ENCODE measurements at places on chromosomes 6 and 20. TPM values are rescaled to one million over a fixed set of nuclear protein-coding genes. Genes with fewer than 3 reads are reported as not detected.

GRCh38 chr6:105357165-105357564, 45.7 kb downstream of the PREP start:
- H3K4me1 ChIP-seq: peaks cover 10% of the 10 kb centered on the region
- H3K4me3 ChIP-seq: no peak overlapping the region
- H3K27ac ChIP-seq: no peak overlapping the region
- DNase-seq: no peak
- peaks cover 23% of the 10 kb centered on the region for H3K36me3 ChIP-seq

GRCh38 chr6:4714961-4715501, 61.2 kb upstream of the CDYL start:
- no peaks in the 10 kb centered on the region for H3K4me1 ChIP-seq
- H3K27ac ChIP-seq: no peak overlapping the region
- no peaks in the 10 kb centered on the region for H3K27me3 ChIP-seq
- DNase-seq: no peak
- H3K4me3 ChIP-seq: no peak overlapping the region

DNA sequence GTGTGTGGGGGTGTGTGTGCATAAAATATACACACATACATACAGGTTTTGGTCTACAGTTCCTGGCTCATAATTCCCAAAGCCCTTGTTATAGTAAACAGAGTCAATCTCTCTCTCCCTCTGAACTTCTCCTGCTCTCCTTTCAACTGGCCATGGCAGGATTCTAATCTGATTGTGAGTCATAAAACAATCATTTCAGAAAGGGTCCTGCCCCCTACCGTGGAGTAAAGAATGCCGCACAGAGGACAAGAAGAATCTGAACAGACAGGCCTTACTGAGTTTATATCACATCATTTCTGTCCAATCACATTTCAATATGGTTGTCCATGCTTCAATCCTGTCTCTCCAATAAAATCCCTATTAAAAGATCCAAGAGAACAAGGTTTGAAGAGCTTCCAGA, 416.9 kb downstream of the FRK start:
- no peaks in the 10 kb centered on the region for H3K4me1 ChIP-seq
- no peak overlapping the region for H3K4me3 ChIP-seq
- no peak overlapping the region for H3K27ac ChIP-seq
- DNase-seq: no peak

DNA sequence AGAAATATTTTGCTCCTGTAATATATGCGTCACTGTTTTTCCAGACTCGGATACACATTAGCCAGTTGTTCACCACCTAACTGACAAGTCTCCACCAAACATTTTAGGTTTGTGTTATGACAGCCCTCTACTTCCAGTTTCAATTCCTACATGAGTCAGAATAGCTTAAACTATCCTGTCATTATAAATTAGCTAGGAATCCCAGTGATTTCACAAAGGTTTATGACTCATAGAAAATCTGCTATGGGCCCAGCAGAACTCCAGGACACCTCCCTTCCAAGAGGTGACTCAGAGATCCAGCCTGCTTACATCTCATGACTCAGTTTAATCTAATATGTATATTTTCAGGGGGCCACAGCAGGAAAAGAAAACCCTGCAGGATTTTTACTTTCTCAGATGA, 17.4 kb upstream of the PLCB4 start:
- DNase-seq: no peak
- H3K27me3 ChIP-seq: no peaks in the 10 kb centered on the region
- peak overlapping the region; percentile 8 for H3K4me3 ChIP-seq
- H3K4me1 ChIP-seq: peaks cover 38% of the 10 kb centered on the region

GRCh38 chr20:52889225-52889624, 82.9 kb upstream of the TSHZ2 start:
- H3K4me1 ChIP-seq: no peaks in the 10 kb centered on the region
- H3K36me3 ChIP-seq: no peaks in the 10 kb centered on the region
- H3K4me3 ChIP-seq: no peak overlapping the region
- DNase-seq: no peak

DNA sequence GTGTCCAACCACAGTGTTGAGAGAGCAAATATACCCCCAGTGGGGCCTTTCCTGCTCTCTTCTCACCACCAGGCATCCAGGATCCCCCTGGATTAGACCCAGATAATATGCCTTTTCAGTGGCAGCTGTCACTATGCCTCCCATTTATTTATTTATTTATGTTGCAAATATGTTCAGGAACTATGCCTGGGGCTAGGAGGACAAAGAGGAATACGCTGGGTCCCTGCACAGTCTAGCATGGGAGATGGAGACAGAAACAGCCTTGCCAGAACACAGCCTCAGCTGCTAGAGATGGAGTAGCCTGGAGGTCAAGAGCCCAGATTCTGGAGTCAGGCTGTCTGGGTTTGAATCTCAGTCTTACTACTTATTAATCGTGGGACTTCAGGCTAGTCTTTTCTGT, 74.6 kb upstream of the LRFN2 start:
- H3K4me3 ChIP-seq: no peak overlapping the region
- no peak overlapping the region for H3K27ac ChIP-seq
- DNase-seq: no peak
- H3K36me3 ChIP-seq: no peaks in the 10 kb centered on the region

GRCh38 chr6:137033828-137034227, 10.9 kb downstream of the IL20RA start:
- H3K36me3 ChIP-seq: peaks cover 2% of the 10 kb centered on the region
- no peak overlapping the region for H3K27ac ChIP-seq
- H3K27me3 ChIP-seq: peaks cover 26% of the 10 kb centered on the region
- no peak for DNase-seq
- no peak overlapping the region for H3K4me3 ChIP-seq
- H3K4me1 ChIP-seq: no peaks in the 10 kb centered on the region

DNA sequence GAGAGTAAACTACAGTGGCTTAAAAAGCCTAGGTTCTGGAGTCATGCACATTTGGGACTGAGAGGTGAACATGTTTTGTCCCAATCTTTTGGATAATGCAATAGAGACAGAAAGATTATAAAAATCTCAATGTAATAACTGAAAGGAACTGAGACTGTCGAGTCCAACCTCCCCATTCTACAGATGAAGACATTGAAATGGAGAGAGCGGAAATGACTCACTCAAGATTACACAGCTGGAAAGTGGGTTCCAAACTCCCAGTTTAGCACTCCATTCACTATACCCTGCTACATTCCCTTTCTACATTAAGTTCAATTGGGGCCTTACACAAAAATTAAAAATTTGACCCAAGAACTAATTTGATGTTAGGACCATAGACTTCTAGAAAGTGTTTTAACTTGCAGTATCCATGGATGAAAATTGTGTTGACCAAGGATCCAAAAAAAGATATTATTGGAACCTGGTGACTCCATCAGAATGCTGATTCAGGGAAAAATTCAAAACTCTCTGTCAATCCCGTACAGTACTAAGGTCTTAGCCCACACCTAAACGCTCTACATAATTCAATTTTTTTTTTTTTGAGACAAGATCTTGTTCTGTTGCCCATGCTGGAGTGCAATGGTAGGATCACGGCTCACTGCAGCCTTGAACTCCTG, 1.5 kb upstream of the ILRUN start:
- H3K4me1 ChIP-seq: peaks cover 35% of the 10 kb centered on the region
- H3K27ac ChIP-seq: no peak overlapping the region
- no peaks in the 10 kb centered on the region for H3K36me3 ChIP-seq
- DNase-seq: no peak

GRCh38 chr20:21145424-21145823, 19.5 kb downstream of the KIZ start:
- no peak overlapping the region for H3K27ac ChIP-seq
- H3K4me1 ChIP-seq: no peaks in the 10 kb centered on the region
- H3K4me3 ChIP-seq: no peak overlapping the region

DNA sequence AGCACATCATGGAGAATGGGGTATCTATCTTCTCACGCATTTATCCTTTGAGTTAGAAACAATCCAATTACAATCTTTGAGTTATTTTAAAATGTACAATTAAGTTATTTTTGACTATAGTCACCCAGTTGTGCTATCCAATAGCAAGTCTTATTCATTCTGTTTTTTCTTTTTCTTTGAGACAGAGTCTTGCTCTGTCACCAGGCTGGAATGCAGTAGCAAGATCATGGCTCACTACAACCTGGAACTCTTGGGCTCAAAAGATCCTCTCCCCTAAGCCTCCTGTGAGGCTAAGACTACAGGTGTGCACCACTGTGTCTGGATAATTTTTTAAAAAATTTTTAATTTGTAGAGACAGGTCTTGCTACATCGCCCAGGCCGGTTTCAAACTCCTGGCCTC, 201.5 kb upstream of the ZNF217 start:
- peaks cover 31% of the 10 kb centered on the region for H3K4me1 ChIP-seq
- no peaks in the 10 kb centered on the region for H3K27me3 ChIP-seq
- no peak for DNase-seq
- H3K27ac ChIP-seq: peak overlapping the region; percentile 75
- H3K4me3 ChIP-seq: no peak overlapping the region
- H3K36me3 ChIP-seq: no peaks in the 10 kb centered on the region

DNA sequence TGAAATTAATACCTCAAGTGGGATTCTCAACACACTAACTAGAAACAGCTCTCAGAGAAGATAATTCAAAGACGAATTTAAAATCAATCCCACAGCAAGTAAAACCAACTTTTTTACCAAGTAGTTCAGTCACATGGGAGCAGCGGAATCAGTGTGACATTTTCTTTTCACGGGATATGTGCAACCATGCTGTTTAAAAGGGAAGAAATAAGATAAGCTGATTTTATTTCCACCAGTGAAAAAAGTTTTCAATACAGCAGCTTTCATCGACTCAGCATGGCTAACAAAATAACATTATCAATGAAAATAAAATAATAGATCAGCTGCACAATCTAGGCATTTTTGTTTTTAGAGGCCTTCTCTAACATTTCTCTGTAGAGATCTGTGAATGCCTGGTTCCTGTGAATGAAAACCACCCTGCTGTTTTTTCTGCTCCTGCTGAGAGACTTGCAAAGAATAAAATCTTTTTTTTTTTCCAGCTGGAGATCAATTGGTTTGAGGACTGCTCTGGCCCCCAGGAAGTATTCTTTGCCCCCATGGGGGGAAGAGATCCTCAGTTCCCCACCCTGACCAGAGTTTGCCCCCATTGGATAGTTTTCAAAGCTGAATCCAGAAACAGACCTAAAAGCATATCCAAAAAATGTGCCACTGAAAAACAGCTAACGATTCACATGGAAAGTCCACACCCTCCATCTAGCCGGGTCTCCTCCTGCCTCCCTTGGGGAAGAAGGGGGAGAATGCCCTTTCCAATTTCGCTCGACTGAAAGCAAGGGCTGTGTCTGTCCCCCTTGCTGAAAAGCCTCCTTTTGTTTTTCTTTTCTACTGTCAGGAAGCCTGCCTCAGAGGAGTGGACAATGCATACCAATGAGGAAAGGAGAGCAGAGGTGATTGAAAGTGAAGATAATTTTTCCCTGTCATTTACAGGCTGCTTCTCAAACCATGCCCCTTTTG, 317.6 kb downstream of the PRKN start:
- H3K27me3 ChIP-seq: no peaks in the 10 kb centered on the region
- H3K4me1 ChIP-seq: peaks cover 18% of the 10 kb centered on the region
- no peak overlapping the region for H3K4me3 ChIP-seq
- H3K27ac ChIP-seq: no peak overlapping the region
- no peaks in the 10 kb centered on the region for H3K36me3 ChIP-seq

DNA sequence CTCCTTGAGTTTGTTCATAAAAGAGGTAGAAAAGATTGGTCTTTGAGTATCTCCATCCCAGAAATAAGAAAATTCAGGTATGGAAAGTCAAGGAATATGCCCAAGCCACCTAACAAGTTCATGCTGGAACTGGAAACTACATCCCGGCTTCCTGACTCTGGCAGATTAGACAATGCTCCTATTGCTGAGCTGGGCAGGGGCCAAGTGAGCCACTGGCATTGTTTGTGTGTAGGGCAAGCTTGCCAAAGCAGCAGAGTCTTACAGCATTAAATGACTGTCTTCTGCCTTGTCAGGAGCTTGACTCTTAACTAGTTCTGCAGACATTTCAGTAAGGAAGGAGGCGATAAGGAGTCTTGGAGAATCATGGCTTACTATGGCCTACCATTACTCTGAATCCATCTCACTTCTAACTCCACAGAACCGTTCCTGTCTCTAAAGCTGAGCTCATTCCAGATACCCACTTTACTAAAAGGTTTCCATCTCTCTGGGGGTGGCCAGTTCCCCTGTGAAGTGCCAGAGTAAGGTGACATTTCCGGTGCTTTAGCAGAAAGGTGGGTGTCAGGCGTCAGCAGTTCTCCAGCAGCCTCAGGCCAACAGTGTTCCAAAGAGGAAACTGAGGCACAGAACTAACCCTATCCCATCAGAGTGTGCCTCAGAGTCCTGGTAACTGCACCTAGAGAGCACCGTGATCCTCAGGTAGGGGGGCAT, 30.1 kb downstream of the PRDM1 start:
- no peak overlapping the region for H3K27ac ChIP-seq
- no peak for DNase-seq
- H3K27me3 ChIP-seq: no peaks in the 10 kb centered on the region
- H3K4me3 ChIP-seq: no peak overlapping the region

GRCh38 chr20:47785854-47786764, 828 bp upstream of the SULF2 start:
- peaks cover 2% of the 10 kb centered on the region for H3K27me3 ChIP-seq
- H3K36me3 ChIP-seq: no peaks in the 10 kb centered on the region
- H3K4me3 ChIP-seq: peak overlapping the region; percentile 90
- H3K4me1 ChIP-seq: peaks cover 50% of the 10 kb centered on the region
- no peak for DNase-seq

DNA sequence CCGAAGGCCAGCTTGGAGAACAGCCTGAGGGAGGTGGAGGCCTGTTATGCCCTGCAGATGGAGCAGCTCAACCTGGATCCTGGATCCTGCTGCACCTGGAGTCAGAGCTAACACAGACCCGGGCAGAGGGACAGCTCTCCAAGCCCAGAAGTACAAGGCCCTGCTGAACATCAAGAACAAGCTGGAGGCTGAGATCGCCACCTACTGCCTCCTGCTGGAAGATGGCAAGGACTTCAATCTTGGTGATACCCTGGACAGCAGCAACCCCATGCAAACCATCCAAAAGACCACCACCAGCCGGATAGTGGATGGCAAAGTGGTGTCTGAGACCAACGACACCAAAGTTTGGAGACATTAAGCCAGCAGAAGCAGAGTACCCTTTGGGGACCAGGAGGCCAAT, 223.5 kb upstream of the ID4 start:
- no peak overlapping the region for H3K4me3 ChIP-seq
- no peaks in the 10 kb centered on the region for H3K27me3 ChIP-seq
- no peak overlapping the region for H3K27ac ChIP-seq
- no peak for DNase-seq
- H3K36me3 ChIP-seq: peaks cover 8% of the 10 kb centered on the region

DNA sequence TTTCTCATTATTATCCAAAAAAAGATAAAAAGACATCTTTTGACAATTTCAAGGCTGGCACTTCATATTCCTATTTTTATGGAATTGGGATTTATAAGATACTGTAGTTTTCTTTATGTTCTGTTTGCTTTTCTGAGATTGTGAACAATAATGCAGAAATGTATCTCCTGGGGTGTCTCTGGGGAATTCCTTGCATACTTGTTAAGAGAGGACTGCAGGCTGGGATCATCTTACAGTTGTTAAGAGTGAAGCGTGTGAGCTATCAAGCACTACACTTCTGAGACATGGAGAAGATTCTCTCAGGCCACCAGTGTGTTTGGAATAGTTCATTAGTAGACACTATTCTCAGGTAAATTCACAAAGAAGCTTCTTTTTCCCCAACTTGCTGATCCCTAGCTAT, 963.3 kb upstream of the GJE1 start:
- no peaks in the 10 kb centered on the region for H3K36me3 ChIP-seq
- H3K27me3 ChIP-seq: no peaks in the 10 kb centered on the region
- no peak overlapping the region for H3K27ac ChIP-seq
- H3K4me3 ChIP-seq: no peak overlapping the region

Gene LAMA2
- total RNA-seq: 1.9 TPM

Gene ADGRB3
- total RNA-seq: 1.5 TPM

Gene TGM2
- 7.1 TPM for total RNA-seq

Gene POFUT1
- total RNA-seq: 68.3 TPM

Gene KCNK17
- not detected for total RNA-seq

Gene SLC4A11
- total RNA-seq: 4.9 TPM
